ENCODE measurements at places on chromosomes 2 and 18.

GRCh38 chr2:239724194-239724849 lies 300.8 kb downstream of the NDUFA10 start:
- no peak for DNase-seq

DNA sequence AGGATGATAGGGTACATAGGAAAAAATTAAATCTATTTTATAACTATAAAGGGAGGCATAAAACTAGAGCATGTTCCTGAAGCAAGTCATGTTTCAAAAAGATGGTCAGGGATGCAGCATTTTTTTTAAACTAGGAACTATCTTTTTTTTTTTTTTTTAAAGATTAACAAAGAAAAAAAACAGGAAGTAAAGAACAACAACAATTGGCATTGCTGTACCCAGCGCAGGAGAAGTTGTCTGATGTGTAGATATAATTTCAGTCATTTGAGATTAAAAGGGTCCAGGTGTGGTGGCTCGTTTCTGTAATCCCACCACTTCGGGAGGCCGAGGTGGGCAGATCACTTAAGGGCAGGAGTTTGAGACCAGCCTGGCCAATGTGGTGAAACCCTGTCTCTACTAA lies 41.5 kb downstream of the PMAIP1 start:
- no peak for DNase-seq

DNA sequence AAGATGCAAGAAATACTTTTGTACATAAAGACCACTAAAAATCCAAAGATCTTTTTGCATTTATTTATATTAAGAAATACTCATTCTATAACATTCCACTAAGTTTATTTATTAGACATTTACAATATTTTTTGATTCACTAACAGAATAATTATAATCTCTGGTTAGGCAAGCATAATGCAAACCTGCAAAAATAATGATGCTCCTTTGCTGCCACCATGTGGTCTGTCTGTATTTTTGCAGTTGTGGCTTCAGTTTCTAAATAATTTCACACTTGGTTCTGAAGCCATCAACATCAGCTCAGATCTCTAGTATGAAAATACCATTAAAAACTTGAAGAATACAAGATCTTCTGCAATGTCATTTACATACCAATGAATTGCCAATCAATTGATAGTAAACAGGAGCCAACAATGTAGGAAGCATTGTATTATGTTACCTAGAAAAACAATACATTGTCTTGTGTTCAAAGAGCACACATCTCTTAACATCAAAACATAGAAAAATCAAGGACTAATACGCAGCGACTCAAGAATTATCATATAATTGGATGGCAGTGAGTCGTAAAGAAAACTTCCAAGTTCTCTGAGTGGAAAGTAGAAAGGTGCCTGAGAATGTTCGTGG lies 28.8 kb upstream of the WDR75 start:
- DNase-seq: peak; percentile 33

DNA sequence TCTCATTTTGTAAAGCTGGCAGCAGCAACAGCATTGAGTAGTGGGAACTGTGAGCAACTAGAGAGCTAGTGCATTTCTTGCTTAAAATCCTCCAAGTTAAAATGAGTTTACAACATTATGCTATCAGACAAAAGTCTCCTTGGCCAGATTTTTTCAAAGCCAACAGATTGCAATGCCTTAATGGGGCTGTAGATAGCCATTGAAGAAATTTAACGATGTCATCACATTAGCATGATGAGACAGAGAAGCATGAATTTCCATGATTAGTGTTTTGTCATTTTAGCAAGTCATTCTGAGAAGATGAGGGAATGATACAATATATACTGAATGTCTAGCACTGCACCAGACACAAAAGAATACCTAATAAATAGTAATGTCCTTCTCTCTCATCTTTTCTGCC lies 307.5 kb upstream of the REG3G start:
- no peak for DNase-seq

DNA sequence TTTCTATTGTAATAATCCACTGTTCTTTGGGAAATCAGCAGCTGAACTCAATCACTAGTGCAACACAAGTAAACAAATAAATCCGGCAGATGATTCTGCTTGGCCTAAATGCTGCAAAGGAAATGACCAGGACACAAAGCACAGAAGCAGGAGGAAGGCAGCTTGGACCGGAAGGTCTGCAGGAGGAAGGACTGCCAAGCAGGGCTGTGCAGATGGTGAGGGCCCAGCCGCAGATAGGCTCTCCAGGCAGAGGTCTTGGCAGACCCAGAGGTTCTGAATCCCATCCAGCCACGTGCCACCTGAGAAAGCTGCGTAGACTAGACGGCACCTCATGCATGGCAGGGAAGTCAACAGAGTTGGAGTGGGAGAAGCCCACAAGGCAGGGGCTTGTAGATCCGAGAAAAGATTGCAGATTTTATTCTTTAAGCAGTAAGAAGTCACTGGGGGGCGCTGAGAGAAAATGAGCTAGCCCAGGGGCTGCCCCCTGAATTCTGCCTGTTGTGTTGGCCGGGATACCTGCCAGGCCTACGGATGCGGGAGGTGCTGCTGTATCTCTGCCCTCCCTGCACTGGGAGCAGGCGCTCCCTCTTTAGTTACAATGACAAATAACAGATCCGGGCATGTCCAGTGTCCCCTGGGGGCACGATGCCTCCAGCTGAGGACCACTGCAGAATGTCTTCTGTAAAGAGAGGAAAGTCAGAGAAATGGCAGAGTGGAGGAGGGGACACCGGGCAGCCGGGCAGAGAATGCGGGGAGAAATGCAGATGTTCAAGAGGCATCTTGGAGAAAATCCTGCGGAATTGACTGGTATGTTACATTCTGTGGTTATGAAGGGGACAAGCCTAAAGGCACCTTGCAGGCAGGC lies 153.5 kb downstream of the PXDN start:
- no peak for DNase-seq

DNA sequence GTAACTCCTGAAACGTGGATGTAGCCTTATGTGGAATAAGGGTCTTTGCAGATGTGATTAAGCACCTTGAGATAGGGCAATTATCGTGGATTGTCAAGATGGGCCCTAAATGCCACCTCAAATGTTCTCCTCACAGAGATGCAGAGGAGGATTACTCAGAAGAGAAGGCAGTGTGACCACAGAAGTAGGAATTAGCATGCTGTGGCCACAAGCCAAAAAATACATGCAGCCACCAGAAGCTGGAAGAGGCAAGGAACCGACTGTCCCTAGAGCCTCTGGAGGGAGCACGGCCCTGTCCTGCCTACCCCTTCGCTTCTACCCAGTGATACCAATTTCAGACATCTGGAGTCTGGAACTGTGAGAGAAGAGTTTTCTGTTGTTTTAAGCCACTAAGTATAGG lies 47.3 kb upstream of the MGAT5 start:
- peak; percentile 32 for DNase-seq

GRCh38 chr2:231519975-231520555 lies 10.2 kb downstream of the NMUR1 start:
- no peak for DNase-seq

GRCh38 chr2:190781604-190782198 lies 98.9 kb upstream of the GLS start:
- no peak for DNase-seq

- DNase-seq: no peak
Measured at GRCh38 chr2:193377789-193378188, 1183.1 kb upstream of the TMEFF2 start.

DNA sequence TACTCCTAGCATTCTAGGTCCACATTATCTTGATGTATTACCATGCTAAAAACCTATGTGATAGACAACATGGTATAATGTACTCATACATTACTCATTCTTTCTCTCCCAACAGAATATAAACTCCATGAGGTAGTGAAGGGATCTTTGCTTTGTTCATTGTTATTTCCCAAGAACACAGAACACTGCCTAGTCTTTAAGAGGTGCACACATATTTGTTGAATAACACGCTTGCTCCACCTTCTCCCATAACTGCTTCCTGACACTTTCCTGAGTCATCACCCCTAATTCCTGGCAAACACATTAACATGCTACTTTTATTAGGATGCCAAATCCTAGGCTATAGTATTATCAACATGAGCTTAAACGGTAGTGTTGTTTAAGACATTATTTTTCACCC lies 41.3 kb downstream of the REV1 start:
- no peak for DNase-seq

GRCh38 chr2:189363559-189363958 lies 77.7 kb upstream of the WDR75 start:
- no peak for DNase-seq

GRCh38 chr2:100820523-100821254 lies 750 bp downstream of the NPAS2 start:
- no peak for DNase-seq

DNA sequence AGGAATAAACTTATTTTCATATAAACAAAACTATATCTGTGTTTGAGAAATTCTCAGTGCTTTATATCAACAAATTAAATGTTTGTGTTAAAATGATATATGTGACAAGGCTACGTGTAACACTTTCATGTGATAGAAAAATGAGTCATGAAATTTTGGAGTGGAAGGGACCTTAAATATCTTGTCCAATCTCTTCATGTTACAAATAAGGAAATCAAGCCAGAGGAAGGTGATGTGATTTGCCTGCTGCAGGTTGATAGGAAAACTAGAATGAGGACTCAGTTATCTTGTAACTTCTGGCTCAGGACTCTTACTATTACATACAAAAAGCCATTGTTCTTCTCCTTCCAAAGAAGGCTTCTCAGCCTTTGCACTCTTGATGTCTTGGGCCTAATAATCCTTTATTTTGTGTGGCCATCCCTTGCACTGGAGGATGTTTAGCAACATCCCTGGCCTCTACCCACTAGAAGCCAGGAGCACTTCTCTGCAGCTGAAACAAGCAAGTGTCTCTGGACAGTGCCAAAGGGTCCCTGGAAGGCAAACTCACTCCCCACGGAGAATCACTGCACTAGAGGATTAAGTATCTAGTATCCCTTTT lies 43.0 kb upstream of the NARS1 start:
- DNase-seq: no peak

DNA sequence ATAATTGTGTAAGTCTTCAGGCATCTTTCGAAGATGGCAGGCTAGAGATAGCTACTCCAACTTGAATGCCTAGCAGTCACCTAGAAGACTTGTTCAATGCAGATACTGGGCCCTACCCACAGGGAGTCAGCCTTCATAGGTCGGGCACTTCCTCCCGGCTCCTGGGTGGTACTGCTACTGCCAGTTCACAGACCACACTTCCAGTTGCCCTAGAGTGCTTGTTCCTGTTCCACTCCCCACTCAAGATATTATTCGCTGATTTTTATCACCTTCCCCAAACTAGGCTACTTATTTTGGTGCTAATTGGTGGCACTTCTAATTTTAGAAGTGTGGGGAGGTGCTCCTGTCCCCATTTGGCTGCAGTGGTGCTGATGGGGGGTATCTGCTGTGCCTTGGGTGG lies 34.2 kb downstream of the INPP4A start:
- no peak for DNase-seq

Data from heart right ventricle (tissue), 16 donors.